COLO829 (cell line): ENCODE measurements at places on chromosomes 4 and X.

DNA sequence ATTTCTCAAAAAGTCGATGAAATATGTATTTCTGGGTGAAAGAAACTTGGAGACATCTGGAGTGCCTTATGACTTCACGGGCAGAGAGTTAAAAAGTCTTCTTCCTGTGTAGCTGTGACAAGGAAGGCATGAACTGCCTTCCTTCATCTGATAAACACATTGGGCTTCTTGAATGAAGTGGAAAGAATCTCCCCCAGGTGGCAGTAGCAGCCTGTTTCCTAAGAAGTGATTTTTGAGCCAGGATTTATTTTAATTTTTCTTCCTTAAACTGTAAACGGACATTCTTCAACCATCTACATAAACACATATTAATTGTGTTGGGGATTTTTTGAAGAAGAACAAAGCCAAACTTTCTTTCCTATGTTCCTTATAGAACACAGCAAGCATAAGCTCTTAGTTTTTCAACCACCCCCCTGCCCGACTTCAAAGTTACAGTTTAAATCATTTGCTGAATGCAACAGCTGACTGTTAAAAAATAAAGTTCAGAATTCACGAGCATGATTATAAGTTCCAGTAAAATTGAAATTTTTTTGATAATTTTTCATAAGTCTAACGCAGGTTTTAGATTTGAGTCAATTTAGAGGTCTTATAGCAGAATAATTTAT lies 980 bp upstream of the GIMD1 start:
- peak; percentile 63 for DNase-seq

DNA sequence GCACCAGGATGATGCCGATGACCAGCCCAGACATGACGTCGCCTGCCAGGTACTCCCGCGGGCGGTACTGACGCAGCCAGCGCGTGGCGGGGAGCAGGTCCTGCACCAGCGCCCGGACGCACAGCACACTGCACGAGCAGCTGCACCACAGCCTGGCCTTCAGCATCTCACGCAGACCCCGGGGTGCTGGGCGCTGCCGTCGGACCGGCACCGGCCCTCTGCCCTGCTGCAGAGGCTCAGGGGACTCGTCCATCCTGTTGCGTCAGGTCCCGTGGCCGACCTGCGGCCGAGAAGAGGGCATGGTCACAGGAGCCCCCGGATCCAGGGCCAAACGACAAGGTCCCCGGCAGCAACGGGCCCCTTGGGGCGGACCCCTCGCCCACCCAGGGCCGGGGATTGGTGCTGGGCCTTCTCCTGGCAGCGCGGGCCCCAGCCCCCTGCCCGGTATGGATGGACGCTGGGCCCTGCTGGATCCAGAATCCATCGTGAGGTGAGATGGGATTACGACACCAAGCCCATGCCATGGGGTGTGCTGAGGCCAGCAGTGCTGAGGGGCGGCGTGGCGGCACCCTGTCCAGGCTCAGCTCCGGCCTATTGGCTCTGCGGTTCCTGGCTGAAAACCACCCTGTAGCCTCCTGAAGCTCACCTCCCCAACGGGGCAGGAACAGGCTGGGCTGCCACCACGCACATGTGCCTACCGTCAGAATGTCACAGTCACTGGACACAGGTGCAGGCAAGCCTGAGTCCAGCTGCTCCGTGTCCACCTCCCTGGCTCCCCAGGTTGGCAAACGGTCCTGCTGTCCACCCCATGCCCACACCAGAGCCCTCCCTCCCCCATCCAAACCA lies 1.5 kb downstream of the SLC26A1 start:
- no peak for DNase-seq

DNA sequence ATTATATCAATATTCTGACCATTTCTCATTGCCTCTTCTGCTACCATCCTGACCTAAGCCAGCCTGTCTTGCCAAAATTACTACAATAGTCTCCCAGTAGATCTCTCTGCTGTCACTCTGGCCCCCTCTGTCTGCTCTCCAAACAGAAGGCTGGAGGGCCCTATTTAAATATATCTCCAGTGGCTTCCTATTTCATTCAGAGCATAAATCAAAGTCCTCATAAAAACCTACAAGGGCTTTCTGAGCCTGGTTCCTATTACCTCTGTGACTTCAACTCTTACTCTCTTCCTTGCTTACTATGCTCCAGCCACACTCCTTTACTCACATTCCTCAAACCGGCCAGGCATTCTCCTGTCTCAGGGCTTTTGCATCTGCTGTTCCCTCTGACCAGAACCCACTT lies 19.0 kb downstream of the IGSF1 start:
- no peak for DNase-seq

GRCh38 chr4:158906073-158906472 lies 137.2 kb downstream of the FNIP2 start:
- no peak for DNase-seq

DNA sequence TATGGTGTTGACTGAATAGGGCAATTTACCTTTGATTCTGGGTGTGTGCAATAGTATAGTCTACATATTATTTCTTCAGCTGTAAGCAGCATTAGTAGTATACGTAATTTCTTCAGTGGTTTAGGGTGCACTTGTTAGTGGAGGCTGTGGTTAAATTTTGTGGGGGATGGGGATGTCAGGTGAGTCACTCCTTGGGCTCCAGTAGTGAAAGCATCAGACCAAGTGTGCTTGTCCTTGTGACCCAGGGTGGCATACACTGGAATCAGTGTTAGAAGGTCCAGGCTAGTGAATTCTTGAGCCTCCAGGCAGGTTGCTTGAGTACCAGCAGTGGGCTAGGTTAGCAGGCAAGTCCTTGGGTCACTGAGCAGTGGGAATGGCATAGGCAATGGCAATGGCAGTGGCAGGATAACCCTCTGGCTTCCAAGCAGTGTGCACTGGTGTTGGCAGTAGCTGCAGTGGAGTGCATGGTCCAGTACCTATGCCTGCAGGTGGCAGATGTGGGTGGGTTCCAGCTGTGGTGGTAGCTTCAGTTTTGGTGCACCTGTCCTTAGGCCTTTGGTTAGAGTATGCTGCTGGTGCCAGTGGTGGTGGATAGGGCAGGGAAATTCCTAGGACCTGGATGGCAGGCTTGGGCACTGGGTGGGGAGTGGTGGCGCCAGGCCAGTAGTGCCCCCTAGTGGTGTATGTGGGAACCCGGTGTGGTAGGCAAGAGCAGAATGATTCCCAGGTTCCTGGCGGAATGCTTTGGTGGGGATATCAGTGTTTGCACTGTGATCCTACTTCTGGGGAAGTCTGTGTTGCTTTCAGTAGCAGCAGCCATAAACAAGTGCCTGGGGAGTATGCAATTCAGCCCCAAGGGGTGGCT lies 531.0 kb downstream of the SMARCA1 start:
- DNase-seq: no peak

DNA sequence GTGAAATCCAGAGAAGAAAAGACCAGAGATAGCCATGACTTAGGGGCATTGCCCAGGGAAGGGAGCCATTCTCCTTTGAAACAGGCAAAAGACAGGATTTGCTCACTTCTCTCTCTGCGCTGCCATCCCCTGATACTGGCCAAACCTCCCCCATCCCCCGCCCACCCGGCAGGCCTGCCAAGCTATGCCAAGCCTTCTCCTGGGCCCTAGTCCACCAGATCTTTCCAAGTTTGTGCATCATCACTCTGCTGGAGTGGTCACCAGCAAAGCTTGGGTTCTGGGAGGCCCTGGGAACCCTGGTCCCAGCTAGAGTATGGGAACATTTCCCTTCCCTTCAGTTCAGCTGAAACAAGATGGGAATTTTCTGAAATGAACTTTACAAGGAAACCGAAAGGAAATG lies 18.4 kb downstream of the EFNB1 start:
- DNase-seq: no peak

DNA sequence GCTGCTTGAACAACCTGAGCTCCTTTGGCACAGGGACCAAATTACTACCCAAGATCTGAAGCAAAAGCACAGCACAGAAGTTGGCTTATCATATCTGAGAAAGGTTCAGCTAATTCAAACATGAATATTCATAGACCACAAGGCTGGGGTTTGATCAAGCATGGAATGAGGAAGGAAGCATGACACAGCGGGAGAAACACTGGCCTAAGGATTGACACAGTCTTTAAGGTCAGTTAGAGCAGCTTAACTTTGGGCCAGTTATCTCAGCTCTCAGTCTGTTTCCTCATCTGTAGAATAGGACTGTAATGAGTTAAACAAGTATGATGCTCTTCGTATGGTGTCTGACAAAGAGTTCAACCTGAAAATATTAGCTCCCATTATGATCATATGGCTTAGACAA lies 88.5 kb upstream of the CBR4 start:
- no peak for DNase-seq

- DNase-seq: no peak
Observed at GRCh38 chrX:39491548-39492297, 606.0 kb downstream of the BCOR start.

DNA sequence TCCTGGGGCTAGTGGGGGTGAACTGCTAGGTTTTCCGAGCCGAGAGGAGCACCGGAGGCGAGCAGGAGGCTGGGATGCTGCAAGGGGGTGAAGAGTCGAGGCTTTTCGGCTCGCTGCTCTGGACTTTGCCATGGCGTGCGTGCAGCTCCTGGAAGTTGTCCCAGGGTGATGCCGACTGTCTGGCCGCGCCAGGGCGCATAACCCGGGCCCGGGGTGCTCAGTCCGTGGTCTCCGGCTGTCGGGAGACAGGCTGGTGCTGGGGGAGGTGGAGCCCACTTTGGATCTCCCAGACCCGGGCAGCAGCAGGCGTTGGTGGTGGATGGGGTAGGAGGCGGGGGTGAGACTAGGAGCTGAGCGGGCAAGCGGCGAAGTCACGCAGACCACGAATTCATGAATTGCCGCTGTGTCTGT lies 793 bp downstream of the GRIA3 start:
- DNase-seq: no peak

- no peak for DNase-seq
Observed at GRCh38 chrX:340121-340520, 21.5 kb upstream of the GTPBP6 start.

DNA sequence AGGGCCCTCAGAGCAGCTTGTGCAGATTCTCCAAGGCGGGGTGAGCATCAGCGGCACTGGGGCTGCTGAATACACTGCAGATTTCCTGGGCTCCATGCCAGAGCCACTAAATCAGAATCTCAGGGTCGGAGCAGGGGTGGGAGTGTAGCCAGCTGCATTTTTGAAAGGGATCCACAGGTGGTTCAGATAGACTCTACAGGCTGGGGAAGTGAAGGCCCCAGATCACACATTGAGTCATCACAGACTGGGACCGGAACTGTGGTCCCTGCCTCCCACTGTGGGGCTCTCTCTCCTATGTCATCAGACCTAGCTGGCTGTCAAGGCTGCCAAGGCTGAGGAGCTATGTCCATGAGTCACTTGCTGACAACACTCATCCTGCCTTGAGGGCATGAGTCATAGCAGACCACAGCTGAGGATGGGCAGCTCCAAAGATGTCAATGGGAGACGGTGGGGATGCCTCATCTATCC lies 162.3 kb upstream of the MAMLD1 start:
- peak; percentile 93 for DNase-seq

DNA sequence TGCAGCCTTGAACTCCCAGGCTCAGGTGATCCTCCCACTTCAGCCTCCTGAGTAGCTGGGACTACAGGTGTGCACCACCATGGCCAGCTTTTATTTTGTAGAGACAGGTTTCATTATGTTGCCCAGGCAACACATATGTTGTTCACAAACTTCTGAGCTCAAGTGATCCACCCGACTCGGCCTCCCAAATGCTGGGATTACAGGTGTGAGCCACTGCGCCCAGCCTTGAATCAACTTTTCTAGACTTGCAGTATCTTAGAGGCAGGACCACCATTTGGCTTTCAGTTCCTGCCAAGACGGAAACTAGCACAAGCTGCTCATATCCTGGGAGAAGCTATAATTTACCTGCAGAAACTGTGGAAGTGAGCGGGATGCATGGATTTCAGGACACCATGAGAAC lies 19.9 kb downstream of the NAT8L start:
- DNase-seq: no peak
